C1 segment of cervical spinal cord (tissue), 14 donors: ENCODE measurements at places on chromosomes 13 and 19.

GRCh38 chr13:114025714-114026431 is 52.0 kb upstream of the C13orf46 start:
- DNase-seq = no peak

DNA sequence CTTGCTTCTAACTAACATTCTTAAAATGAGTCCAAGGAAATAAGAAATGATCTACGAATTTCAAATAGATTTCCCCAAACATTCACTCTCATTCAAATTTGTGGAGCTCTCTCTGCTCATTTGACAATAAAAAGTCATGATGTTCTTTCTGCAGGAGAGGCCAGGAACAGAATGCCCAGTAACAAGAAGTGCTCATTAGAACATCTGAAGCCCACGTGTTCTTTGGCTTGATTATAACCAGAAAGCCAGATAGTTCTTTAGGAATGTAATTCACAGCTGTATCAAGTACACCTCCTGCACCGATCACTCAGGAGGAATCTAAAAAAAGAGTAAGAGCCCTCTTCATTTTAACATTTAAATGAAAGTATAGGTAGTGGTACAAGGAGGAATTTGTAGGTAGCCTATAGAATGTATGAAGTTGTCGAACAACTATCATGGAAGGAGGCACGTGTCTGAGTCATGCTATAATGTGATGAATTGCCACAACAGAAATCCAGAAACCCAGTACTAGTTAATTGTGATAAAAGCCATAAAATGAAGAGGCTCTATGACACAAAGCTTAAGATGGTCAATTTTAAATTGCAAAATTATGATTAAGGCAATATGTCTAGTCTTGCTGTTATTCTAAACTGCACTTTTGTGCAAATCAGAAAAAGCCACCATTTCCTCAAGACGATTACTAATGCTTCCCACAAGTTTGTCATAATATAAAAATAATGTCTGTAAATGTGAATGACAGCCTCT is 12.8 kb downstream of the MEDAG start:
- DNase-seq = no peak

GRCh38 chr13:58500938-58501337 is 869.4 kb downstream of the PCDH17 start:
- no peak for DNase-seq

GRCh38 chr19:10093295-10094186 is 7.4 kb downstream of the SHFL start:
- no peak for DNase-seq

- no peak for DNase-seq
These were observed 12.3 kb upstream of the DNMT1 start for GRCh38 chr19:10207026-10207425.
